ENCODE measurements at places on chromosomes 13 and 19.

GRCh38 chr19:39941615-39942365 is 7.4 kb upstream of the FCGBP start:
- DNase-seq, result no peak

DNA sequence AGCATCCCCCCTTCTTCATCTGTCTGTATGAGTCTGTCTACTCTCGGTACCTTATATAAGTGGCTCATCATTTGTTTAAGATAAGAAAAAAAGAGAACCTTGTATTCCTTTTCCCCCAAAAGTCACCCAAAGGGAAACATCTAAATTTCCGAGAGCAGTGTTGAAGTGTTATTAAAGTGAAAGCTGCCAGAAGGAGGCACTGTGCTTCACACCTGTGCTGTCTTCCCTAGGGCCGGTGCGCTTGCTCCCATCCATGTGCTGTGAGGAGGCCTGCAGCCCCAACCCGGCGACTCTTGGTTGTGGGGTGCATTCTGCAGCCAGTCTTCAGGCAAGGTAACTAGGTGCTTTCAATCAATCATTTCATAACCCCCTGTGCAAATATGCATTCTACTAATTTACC is 97.5 kb downstream of the TNFRSF19 start:
- DNase-seq, result no peak

DNA sequence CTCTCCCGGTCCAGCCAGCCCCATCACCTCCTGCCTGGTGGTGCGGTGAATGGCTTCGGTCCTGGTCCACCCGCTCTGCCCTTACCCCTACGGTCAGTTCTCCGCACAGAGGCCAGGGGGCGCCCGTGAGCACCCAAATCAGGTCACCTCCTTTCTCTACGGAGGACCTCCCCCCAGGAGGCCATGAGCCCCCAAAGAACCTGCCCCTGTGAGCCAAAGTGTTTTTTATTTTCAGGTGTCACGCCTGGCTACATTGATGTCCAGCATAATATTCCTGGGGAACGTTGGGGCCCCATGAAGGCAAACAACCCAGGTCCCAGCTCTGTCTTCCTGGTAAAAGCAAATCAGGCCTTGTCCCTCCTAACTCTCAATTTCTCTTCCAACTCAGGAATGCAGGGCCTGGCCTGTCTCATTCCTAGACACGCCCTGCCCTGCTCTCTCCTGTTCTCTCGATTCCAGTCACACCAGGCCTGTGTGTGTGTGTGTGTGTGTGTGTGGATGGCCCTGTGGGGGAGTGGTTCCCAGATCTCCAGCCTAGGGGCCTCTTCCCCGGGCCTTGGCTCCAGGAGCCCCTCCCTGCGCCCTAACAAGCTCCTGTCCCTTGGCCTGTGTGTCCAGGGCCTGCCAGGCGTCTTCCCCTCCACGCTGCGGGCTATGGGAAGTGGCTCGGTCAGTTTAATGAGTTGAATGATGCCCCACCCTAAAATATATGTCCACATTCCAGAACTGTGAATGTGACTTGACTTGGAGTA is 9.7 kb upstream of the GIPC1 start:
- no peak for DNase-seq

- no peak for DNase-seq
Measured at GRCh38 chr13:48266701-48267639, 34.0 kb downstream of the ITM2B start.

- no peak for DNase-seq
Measured at GRCh38 chr19:51006406-51006805, 5.0 kb upstream of the KLK8 start.

- no peak for DNase-seq
Measured at GRCh38 chr13:70816853-70817252, 708.6 kb upstream of the KLHL1 start.

DNA sequence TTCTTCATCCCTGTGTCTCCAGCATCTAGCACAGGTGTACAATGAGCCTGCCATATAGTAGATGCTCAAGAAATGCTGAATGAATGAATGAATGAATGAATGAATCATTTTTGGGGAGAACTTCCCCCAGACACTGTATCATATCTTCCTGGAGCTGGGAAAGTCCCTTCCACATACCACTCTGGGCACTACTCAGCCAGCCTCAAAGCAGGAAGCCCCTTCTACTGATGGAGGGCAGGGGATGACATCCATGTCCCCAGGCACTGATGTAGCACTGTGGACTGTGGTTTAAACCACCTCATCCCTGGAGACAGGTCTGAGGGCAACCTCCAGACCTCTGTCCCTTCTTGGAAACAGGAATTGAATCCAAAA is 4.8 kb downstream of the GNA15 start:
- no peak for DNase-seq

GRCh38 chr13:112069061-112069844 is 2.3 kb downstream of the SOX1 start:
- no peak for DNase-seq

GRCh38 chr19:33714149-33714548 is 82.5 kb upstream of the KCTD15 start:
- no peak for DNase-seq

- DNase-seq, result no peak
Measured at GRCh38 chr19:56124578-56124977, 3.5 kb upstream of the ZNF787 start.

GRCh38 chr19:38304866-38305429 is 897 bp downstream of the C19orf33 start:
- no peak for DNase-seq

- no peak for DNase-seq
Measured at GRCh38 chr19:54893406-54893805, 12.5 kb upstream of the NCR1 start.

GRCh38 chr13:112326821-112327370 is 49.3 kb upstream of the SPACA7 start:
- DNase-seq, result no peak

DNA sequence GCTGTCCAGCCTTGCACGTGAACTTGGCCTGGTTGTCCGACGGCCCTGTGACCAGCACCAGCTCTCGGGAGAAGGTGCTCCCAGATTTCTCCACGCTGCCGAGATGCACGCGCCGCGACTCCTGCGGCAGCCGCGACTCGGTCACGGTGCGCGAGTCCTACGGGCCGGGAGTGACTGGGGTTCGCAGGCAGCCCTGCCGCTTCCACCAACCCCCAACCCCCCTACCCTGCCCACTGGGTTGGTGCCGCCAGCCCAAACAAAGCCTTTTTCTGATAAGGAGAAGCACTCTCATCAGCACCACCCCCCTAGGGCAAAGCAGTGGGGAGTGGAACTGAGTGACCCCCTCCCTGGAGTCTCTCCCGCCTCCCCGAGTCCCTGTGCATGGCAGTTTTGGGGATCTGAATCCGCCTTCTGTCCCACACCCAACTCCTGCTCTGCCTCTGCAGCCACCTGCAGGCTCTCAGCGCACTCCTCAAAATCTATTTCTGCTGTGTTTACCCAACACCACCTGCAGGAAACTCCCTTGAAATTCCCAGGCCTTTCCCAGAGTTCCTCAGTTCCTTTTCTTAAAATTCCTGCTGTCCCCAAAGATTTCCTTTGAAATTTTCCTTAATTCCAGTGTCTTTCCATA is 6.2 kb downstream of the NPHS1 start:
- no peak for DNase-seq

DNA sequence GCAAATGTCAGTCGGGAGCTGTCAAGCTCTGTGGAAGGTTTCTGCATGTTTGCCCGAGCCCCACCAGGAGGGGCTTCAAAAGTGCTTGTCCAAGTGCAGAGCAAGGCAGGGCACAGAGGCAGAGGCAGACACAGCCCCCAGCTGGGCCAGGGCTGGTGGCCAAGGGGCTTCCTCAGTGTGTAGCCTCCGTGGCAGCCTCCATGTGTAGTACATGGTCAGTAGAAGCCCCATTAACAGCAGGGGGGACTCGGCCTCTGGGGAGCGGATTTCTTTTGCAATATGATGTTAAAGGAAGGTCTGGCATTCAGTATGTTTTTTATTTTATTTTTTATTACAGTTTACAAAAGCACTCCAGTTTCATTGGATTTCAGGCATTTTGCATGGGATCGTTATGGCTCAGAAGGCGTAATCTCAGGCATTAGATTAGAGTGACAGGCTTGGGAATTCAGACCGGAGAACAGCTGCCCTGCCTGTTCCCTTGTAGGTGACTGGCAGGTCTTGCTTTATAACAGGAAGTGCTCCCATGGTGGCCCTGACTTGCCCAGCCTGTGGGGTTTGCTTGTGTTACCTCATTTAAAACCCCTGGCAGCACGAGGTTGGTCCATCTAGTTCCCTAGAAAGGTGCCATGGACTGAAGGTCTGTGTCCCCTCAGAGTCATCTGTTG is 129.2 kb downstream of the KDM4B start:
- DNase-seq, result no peak

DNA sequence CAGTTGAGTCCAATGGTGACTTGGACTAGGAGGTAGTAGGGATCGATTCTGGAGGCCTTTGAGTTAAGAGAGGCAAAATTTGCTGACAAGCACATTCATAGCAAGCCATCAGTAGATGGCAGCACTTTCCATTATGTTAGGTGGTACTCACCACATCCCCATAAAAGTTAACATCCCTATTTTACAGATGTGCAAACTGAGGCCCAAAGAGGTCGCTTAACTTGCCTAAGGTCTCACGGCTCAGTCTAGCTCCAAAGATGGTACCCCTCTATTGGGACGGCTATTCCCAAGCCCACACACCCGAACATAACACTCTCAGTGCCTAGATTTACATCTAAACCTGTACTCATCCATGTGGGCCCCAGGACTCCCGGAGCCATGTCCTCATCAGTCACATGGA is 21.5 kb upstream of the FOSB start:
- DNase-seq, result no peak

DNA sequence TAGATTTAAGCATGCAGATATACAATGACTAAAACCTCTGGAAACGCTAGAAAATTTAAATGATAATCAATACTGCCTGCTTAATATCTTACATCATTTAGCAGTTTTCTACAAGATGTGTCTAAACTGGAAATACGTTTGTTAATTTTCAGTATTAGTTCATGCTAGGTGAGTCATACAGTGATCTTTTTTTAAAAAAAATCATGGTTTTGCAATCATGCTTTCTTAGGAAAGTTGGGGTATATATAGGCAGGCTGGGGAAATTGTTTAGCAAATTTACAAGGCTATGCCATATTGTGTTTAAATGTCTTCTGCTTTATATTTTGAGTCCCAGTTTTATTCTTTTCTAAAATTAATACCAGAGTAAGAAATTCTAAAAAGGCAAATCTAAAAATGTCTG is 245.4 kb upstream of the SPRY2 start:
- DNase-seq, result no peak

DNA sequence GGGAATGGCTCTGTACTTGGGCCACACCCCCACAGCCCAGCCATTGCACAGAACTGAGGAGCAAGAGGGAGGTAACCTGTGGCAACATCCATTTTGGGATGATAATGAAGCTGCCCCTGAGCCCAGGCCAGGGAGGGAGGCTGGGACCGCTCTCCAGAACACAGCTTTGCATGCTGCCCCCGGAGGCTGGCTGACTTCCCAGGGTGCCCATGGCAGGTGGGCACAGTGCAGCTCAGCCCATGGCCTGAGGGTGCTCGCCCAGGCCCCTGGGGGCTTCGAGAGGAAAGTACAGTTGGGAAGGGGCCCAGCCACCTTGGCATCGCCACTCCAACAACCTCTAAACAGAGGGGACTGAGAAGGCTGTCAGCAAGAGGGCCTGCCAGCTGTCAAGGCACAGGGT is 5.7 kb downstream of the COPE start:
- no peak for DNase-seq

DNA sequence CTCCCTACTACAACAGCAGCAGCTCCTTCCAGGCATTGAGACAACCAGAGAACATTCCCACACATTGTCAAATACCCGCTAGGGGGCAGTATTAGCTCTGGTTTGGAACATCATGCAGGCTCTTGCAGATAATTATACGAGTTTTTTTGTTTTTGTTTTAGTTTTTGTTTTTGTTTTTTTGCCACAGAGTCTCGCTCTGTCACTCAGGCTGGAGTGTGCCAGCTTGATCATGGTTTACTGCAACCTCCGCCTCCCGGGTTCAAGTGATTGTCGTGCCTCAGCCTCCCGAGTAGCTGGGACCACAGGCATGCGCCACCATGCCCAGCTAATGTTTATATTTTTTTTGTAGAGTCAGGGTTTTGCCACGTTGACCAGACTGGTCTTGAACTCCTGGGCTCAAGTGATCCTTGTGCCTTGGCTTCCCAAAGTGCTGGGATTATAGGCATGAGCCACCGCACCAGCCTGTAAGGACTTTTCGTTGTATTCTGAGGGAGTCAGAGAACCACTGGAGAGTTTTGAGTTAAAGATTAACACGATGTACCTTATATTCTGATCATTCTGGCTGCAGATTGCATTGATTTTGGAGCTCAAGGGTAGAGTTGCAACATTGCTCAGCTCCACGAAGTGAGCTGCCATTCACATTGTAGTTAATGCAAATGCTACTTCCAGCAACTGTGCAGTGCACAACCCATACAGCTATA is 41.7 kb upstream of the CEACAM20 start:
- peak; percentile 42 for DNase-seq

- DNase-seq, result no peak
Measured at GRCh38 chr19:7603919-7604318, 8.3 kb downstream of the CAMSAP3 start.
